ENCODE measurements at places on chromosomes 3 and 15. TPM values are rescaled to one million over a fixed set of nuclear protein-coding genes. Genes with fewer than 3 reads are reported as not detected.

DNA sequence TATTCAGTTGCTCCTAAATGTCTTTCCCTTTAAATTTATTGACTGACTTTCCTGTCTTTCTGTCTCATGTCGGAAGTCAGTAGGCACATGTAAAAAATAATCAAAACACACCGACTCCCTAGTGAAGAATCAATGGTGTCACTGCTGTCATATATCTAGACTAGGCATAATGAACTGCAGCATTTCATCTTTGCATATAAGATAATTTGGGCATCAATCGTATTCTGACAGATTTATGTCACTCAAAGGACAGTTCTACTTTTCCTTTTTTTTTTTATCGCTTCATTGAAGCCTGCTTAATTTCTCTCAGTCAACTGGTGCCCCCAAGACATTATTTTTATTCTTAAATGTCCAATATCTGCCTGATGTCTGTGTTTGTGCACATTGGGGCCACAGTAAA is 206.3 kb downstream of the MEIS2 start:
- peaks cover 33% of the 10 kb centered on the region for H3K27me3 ChIP-seq
- H3K4me1 ChIP-seq: no peaks in the 10 kb centered on the region
- no peaks in the 10 kb centered on the region for H3K36me3 ChIP-seq
- no peak overlapping the region for H3K4me3 ChIP-seq

DNA sequence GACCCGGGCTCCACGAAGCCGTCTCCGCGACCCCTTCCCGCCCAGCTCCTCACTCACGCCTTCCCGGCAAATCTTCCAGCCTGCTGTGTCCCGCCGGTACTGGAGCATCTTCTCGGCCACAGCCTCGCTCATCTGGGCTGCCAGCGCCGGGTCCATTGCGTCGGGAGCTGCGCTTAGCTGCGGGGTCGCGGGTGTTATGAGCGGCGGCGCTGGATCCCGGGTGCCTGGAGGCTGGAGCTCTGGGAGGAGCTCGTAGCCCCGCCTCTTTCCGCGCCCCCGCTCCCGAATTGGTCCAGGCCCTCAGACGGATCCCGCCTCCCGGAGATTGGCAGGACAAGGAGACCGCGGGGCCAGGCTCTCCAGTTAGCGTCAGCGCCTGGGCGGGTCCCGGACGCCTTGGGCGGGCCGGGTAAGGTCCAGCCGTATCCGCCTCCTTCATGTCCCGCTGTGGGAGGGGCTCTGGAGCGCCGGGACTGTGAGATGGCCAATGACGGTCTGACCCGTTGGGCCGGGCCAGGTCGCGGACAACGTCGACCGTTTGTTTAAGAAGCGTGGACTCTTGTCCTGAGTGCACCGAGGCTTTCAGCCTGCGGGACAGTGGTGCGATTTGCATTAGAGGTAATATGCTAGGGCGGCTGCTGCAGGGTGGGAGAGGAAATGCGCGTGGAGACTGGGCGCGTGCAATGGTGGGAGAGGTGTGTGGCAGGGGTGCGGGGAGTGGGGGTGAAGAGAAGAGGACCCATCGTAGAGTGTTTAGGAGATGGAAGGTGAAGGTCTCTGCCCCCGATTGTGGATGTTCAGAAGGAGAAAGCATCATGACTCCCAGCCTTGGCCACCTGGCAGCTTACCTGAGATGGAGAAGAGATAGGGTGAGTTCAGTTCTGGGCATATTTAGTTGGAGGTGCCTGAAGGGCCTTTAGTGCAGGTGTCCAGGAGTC is at the start of gene STARD5:
Gene STARD5, minus strand, starts transcription at position 198 of the 938 bp plus-strand sequence. Its CDS starts 42 bp downstream, at position 156.
- peak within 1 kb of the TSS; percentile 97 for H3K4me3 ChIP-seq
- peaks cover 36% of the 10 kb centered on the region for H3K4me1 ChIP-seq
- DNase-seq: peak; percentile 98
- H3K27ac ChIP-seq: peak within 1 kb of the TSS; percentile 93
- peaks cover 2% of the 10 kb centered on the region for H3K36me3 ChIP-seq

- no peaks in the 10 kb centered on the region for H3K27me3 ChIP-seq
- no peak for DNase-seq
- H3K4me1 ChIP-seq: peaks cover 2% of the 10 kb centered on the region
- peaks cover 6% of the 10 kb centered on the region for H3K36me3 ChIP-seq
- H3K4me3 ChIP-seq: no peak overlapping the region
These were observed 164.6 kb downstream of the ATG7 start for GRCh38 chr3:11436775-11437174.

DNA sequence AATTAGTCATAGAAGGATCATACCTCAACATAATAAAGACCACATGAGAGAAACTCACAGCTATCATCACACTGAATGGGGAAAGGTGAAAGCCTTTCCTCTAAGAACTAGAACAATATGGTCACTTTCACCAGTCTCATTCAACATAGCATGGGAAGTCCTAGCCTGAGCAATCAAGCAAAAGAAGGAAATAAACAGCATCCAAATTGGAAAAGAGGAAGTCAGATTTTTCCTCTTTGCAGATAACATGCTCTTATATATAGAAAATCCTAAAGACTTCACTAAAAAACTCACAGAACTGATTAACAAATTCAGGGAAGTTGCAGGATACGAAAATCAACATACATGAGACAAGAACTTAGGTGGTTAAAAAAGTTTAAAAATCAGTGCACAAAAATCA is 24.7 kb downstream of the MAP3K13 start:
- H3K4me3 ChIP-seq: no peak overlapping the region
- H3K36me3 ChIP-seq: no peaks in the 10 kb centered on the region
- H3K27me3 ChIP-seq: peaks cover 7% of the 10 kb centered on the region
- no peak overlapping the region for H3K27ac ChIP-seq

Gene CLDN16
- not detected for total RNA-seq

- no peaks in the 10 kb centered on the region for H3K36me3 ChIP-seq
- peaks cover 6% of the 10 kb centered on the region for H3K4me1 ChIP-seq
- no peak overlapping the region for H3K27ac ChIP-seq
- DNase-seq: no peak
- no peaks in the 10 kb centered on the region for H3K27me3 ChIP-seq
- H3K4me3 ChIP-seq: no peak overlapping the region
These were observed 12.3 kb upstream of the ZBTB38 start for GRCh38 chr3:141356046-141356445.

- H3K4me3 ChIP-seq: no peak overlapping the region
- H3K27ac ChIP-seq: no peak overlapping the region
- H3K36me3 ChIP-seq: peaks cover 5% of the 10 kb centered on the region
These were observed 76.0 kb downstream of the MTHFS start for GRCh38 chr15:79820820-79821219.
